ENCODE measurements at places on chromosomes 11 and 22.

DNA sequence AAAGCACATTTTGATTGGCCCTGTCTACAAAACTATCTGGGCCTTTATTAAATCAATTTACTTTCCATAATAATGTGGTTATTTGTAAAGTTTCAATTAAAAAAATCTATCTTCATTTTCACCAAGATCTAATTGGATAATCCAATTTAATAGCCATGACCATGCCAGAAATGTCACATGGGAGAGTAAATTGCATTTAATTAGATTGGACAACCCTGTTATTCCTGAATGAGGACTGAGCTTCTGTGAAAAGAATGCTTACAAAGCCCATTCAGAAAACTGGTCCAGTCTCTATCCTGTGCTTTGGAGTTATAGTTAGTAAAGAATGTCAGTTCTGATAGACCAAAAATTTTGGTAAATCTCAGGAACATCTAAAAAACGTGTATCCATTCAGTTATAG is 541.9 kb upstream of the ANO5 start:
- DNase-seq, result no peak

DNA sequence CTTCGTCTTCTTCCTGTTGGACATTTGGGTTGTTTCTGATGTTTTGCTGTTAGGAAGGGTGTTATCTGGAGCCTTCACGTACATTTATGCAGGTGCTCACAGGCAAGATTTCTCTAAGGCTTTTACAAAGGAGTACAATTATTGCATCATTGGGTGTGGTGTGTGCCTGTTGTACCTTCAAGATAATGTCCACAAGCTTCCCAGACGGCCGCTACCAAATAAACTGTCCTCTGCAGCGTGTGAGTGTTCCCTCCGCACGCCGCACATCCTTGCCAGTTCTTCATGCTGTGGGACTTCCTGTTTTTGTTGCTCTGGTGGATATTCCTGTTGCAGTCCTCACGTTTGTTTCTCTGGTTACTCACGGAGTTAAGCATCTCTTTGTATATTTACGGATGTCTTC is 133.3 kb downstream of the TBC1D22A start:
- DNase-seq, result no peak

DNA sequence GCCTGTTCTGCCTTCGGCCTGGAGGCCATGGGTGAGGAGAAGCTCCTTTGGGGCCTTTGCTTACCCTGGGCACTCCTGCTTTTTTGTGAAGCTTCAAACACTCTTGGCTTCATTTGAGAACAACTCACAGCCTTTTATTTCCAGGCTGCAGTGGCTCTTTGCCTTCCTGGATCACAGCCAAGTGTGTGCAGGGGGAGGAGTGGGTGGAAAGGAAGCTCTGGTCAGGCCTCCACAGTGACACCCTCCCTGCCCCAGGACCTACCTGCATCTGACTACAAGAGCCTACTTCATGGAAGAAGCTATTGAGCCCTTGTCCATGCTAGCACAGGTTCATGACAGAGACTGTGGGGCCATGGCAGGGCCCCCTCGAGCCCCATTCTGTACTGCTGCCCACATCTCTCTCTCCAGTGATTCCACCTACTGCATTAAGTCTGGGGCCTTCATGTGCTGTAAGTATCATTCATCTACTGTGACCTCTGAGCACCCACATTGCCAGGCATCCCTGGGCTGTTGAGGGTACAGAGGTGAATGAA is 52.3 kb downstream of the GAB4 start:
- no peak for DNase-seq

DNA sequence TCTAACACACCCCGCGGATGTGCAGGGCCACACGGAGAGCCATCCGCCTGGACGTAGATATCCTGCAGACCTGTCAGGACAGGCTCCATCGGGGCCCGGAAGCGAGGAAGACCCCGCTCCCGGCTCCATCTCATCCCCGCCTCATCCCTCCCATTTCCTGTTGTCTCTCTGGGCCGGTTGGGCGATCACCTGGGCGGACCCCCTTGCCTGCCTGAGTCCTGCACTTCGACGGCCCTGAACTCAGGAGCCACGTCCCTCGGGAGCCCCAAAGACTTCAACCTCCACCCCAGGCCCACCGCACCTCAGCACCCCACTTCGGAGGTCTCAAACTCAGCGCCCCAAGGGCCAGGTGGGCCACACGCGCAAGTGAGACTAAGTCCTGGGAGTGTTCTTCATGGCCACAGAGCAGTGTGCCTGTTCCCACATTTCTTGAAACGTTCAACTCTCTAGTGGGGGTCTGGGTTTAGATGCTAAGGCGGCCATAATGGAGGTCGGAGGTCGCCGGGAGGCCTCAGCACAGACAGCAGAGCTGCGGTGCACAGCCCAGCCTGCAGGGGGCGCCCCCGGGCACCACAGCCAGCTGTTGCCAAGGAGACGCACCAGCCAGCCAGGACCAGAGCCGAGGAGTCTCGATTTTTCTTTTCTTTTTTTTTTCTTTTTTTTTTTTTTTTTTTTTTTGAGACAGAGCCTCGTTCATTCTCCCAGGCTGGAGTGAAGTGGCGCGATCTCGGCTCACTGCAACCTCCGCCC is 26.0 kb upstream of the FADD start:
- DNase-seq, result no peak

GRCh38 chr11:109040303-109040702 is 375.4 kb downstream of the DDX10 start:
- no peak for DNase-seq

- DNase-seq, result no peak
These were observed 471 bp upstream of the TMEM184B start for GRCh38 chr22:38273135-38273826.

DNA sequence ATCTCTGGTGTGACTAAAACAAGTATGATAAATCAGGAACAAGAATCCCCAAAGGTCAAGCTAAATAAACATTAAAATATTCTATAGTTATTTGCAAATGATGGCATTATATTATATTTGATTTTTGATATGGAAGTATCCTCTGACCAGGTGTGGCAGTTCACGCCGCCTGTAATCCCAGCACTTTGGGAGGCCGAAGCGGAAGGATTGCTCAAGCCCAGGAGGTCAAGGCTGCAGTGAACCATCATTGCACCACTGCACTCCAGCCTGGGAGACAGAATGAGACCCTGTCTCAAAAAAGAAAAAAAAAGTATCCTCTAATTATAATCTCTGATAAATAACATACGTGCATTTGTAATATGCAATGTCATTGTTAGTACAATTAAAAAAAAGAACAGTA is 6.6 kb upstream of the POU2AF3 start:
- DNase-seq, result no peak

- DNase-seq, result no peak
These were observed 1.1 kb upstream of the CNTN5 start for GRCh38 chr11:99019696-99020095.

DNA sequence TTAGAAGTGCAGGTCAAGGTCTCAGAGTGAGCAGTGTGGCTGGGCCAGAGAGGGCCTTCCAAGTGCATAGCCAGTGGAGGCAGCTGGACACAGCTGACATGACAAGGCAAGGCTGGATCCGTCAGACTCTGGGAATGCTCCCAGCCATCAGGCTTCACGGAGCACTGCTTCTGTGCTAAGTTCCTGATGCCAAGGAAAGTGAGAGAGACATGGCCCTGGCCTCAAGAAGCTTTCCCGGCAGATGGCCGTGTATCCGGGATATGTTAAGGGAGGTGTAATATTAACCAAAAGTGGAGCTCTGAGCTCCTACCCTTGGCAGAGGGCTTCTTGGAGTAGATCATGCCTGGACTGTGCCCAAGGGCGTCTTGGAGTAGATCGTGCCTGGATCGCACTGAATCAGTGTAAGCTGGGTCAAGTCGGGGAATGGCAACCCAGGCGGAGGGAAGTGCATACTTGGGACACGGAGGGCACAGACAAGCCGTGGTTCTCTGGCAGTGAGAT is 7.4 kb upstream of the EFCAB6 start:
- no peak for DNase-seq

Measured in fibroblast of gingiva (primary cell).